ENCODE measurements at places on chromosomes 7 and 10.

- no peak for DNase-seq
Measured at GRCh38 chr7:37035631-37036030, 311.3 kb upstream of the AOAH start.

- DNase-seq, result no peak
Measured at GRCh38 chr10:12637649-12638048, 288.3 kb downstream of the CAMK1D start.

- no peak for DNase-seq
Measured at GRCh38 chr7:76272142-76272541, 30.3 kb upstream of the HSPB1 start.

DNA sequence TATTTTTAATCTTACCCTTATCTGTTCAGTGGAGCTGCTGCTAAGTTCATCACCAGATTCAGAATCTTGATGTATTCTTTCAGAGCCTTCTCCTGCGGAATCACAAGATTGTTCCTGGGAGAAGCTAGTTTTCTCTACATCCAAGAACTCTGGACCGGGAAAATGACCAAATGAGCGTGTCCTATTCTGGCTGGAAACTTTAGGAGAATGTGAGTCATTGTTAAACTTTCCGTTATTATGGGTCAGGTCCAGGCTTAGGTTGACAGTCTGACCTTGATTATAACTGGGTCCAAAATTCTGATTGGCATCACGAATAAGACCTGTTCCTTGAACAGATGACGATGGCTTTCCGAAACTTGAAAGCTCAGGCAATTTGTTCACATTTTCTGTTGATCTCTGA, 20.5 kb downstream of the ARHGAP12 start:
- DNase-seq, result no peak

DNA sequence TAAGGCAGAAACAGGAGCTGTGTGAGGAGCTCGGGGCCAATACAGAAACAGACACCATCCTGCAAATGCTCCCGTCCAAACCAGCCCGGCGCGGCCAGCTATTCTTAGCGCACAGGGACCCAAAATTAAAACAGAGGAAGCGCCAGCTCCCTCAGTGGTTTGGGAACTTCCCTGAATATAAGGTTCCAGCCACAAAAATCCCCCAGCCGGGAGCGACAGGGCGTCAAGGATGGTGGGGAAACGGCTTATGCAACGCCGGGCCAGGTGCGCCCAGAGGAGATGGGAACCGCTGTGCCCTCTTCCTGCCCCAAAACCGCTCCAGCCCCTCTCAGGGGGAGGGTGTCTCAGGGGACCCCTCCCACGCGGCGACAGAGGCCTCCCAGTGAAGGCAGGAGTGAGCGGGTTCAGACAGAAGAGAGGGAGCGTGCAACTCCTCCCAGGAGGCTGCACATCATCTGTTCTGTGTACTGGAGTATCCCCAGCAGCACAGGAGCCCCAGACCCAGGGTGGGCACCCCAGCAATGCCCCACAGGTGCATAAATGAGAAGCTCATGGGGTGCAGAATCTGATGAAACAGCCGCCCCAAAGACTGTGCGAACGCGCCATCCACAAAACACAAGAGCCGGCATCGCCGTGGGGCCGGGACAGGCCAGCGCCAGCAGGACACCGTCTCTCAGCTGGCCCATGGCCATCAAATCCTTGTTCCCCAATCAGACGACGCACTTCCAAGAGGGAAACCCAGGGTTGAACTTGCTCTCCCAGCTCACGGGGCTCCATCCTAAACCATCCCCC, 73.9 kb upstream of the PDGFA start:
- DNase-seq, result no peak

GRCh38 chr10:112208997-112209396, 25.4 kb upstream of the GPAM start:
- DNase-seq, result no peak

GRCh38 chr10:103837370-103838069, 17.9 kb downstream of the SH3PXD2A start:
- DNase-seq, result no peak

DNA sequence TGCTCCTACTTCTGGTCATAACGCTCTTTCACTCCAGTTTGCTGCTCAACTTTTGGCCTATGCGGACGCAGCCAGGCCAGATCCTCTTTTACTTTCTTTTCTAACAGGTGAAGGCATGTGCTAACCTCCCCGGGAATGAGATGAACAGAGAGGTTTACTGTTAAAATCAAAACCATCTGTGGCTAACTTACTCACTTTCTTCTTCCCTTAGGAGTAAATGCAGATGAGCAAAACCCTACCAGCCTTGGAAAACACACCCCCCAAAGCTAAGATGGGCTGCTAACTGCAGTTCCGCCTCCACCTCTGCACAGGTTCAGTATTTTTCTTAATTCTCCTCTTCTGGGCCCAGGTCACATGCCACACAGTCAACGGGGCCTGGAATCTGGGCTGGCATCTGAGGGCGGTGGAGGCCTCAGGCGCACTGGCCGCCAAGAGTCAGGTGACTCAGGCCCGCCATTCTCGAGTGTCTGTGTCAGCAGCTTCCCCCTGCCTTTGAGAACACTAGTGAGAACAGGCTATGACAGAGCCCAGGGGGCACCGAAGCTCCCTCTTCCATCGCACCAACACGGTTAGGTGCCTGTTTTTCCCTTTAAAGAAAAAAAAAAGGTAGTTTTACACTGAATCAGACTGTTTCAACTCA, 11.1 kb downstream of the FAM53B start:
- peak; percentile 58 for DNase-seq

DNA sequence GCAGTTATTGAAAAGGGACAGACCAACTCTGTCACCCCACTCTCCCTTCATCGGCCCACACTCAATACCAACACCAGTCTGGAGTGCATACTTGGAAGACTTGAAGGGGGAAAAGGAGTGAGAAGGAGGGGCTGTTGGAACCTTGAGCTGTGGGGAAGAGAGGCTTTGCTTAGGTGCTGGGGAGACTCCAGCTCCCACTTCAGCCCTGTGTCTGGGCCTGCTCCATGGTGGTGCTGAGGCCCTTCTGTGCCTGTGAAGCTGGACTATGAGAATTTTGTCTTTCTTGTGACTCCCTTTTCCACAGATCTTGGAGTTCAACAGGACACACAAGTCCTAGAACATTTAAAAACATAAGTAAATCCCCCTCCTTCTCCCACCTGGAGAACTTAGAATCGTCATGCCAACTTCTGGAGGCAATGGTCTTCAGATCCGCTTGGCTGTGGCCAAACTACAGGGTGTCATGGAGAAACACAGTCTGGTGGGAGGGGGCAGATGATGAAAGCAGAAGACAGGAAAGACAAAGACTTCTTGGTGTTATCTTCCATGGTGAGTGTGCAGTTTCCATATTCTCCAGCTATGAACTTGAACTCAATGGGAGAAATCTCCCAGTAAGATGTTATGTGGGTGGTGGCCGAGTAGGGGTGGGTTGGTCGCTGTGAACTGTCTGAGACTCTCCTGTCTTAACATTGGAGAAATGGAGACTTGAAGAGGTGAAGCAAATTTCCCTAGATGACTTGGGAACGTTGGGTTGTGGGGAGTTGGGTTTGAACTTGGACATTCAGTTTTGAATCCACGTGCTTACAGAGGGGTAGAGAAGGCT, 18.4 kb upstream of the GIMAP8 start:
- DNase-seq, result no peak

- DNase-seq, result no peak
Measured at GRCh38 chr7:40579401-40579800, 444.6 kb downstream of the SUGCT start.

DNA sequence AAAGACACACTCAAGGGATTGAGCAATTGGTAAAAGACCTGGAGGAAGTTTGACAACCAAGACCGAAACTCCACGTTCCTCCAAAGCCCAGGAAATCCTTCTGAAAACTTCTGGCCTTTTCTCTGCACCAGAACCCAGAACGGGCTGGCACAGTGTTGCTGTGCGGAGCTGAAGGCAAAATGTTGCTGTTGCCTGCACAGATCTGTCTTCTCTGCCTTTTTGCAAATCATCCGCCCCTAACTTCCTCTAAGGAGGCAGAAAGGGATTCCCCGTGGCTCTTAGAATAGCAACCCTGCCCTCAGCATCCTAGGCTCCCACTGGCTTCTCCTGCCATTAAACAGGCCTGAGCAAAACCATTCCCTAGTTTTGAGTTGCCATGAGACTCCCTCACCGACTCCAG, 44.9 kb downstream of the FIGNL1 start:
- DNase-seq, result no peak

DNA sequence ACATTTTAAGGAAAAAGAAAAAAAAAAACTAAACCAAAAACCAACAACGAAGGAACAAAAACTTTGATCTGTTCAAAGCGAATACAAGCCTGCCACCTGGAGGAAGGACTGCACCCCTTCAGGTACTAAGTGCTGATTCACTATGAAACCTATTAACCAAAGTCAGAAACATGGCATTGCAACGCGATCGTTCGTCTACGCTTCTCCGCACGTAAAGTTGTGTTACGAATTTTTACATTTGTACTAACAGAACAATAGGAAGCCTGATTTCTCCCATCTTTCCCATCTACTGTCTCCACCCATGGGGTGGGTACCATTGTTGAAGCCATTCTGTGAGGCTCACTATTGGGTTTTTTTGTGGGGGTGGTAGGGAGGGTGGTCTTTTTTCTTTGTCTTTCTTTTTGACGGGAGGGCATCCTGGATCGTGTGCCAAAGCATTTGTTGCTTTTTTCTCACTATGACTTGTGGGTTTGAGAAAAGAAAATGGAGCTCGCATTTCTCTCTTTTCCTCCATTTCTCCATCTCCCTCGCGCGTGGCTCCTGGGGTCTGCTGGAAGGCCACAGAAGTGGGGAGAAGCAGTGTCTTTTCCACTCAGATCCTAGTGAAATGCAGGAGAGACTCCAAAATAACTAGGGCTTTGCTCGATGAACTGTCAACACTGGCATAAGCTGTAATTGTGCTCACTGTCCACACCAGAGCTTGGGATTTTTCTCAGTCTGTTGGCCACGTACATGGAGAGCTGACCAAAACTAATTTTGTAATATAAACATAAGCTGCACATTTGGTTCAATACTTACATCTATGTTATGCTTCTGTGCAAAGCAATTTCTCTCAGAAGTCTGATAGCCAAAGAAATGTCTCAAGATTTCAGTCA, 100.9 kb upstream of the YAE1 start:
- peak; percentile 28 for DNase-seq

GRCh38 chr7:154871507-154871906, 131.4 kb downstream of the PAXIP1 start:
- no peak for DNase-seq

DNA sequence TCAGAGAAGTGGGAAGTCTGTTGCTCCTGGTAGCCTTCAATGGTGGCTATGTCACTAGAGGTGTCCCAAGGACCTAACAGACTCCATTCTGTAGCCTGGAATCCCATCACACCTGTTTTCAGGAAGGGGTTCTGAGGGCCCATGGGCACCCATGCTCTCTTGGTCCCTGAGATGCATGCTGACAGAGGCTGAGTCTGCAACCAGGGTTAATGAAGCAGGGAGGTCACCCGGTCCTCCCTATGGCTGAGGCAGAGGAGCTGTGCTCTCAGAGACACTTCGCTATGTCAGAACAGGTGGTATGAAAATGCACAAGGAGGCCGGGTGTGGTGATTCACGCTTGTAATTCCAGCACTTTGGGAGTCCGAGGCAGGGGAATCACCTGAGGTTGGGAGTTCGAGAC, 452.1 kb downstream of the TCERG1L start:
- DNase-seq, result no peak

- DNase-seq, result no peak
Measured at GRCh38 chr7:48337012-48337621, 165.9 kb downstream of the ABCA13 start.

GRCh38 chr7:137282043-137282442, 61.5 kb downstream of the PTN start:
- no peak for DNase-seq

GRCh38 chr7:39644170-39644569, 20.8 kb downstream of the RALA start:
- no peak for DNase-seq

DNA sequence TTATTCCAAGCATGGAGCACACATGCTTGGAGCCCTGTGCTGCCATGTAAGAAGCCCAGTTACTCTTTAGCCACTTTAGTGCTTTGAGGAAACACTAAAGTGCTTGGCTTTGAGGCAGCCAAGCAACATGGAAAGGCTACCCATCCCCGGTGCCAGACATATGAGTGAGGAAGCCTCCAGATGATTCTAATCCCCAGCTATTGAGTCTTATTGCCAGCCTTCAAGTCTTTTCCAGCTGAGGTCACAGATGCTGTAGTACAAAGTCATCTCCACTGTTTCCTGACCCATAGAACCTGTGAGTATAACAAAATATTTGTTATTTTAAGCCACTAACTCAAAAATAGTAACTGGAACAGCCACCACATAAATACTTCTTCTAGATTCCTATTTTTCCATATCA, 91.4 kb upstream of the CYP26C1 start:
- no peak for DNase-seq

DNA sequence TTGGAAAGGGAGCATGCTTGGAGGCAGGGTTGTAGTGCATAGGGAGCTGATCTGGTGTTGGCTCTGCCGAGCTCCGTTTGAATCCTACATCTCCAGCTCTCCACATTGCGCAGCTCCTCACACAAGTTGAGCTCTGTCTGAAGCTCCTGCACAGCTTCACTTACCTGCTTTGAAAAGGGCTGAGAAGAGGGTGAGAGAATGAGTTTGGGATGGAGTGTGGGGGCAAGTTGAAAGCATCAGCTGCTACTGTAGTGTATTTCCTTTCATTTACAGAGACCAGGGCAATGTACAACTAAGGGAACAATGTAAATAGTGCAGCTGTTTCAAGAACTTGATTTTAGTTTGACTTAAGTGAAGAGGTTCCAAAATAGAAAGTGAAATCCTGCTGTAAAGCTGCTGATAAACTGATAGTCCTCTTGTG, 88.5 kb downstream of the VTI1A start:
- DNase-seq, result no peak

DNA sequence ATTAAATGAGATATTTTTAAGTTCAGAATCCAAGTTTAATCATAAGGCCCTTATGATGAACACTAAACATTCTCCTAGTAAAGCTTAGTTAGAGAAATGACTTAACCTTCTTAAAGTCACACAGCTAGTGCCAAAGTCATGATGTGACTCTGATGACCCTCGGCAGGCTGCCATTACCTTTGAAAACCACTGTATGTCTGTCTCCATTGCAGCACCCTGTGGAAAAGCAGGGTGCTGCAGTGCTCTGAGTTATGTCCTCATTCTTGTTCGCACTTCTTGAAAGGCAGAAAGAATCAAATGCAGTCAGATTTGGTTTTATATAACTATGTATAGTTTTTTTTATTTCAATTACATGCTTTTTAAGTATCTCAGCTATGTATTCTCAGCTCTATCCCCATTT, 105.0 kb downstream of the PHTF2 start:
- no peak for DNase-seq
